ENCODE measurements at places on chromosomes 2 and 18.

DNA sequence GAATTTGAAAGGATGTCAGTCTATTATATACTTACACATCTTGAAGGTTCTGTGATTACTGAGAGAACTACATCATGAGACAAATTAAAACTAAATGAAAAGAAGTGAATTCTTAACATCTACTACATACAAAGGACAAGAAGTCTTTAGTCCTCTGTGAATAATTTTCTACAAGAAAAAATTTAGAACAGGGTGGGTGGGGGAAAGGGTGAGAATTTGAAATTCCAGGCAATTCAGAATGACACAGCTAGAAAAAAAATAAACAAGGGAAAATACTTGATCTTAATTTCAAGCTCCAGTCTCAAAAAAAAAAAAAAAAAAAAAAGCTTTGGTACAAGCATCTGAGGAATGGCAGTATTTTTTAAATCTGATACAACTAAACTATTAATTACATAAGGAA, 15.5 kb downstream of the CUL3 start:
- no peak for DNase-seq

GRCh38 chr2:127118467-127118866, 11.5 kb upstream of the BIN1 start:
- no peak for DNase-seq

- no peak for DNase-seq
These were observed 28.8 kb downstream of the TTC39C start for GRCh38 chr18:24043403-24043802.

DNA sequence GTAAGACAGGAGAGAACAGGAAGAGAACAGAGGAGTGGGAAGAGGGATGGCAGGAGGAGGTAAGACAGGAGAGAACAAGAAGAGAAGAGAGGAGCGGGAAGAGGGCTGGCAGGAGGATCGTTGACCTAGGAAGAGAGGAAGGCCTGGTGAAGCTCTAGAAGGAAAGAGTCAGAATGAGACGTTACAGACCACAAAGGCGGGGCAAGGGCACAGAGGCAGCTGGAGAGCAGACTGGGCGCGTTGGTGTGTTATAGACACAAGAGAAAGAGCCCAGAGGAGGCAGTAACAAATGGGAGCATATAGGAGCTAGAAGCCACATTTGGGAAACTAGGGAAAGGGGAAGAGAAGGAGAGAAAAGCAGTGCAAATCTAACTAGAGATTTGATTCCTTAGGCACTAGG, 26.6 kb downstream of the PTRHD1 start:
- DNase-seq: no peak

DNA sequence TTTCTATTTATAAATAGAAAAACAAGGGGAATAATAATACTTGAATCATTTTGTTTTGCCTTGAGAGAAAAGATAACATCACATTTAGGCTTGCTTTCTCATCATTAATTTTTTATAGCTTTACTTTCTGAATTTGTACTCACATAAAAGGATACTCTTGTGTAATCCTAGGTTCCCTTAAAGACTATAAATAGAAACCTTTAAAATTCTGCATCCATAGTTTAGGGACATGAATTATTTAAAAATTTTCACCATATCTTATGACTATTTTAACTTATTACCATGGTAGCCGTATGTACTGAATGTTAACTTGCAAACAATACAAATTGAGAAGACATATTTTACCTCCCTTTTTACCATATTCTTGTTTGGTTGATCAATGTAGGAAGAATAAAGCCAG, 143.5 kb upstream of the CWC22 start:
- no peak for DNase-seq
